Esophagus muscularis mucosa (tissue), 4 donors: ENCODE measurements at places on chromosomes 11 and 22. TPM values are rescaled to one million over a fixed set of nuclear protein-coding genes. Genes with fewer than 3 reads are reported as not detected.

Gene OR5T2
- total RNA-seq: not detected

Gene LRRC32
- total RNA-seq: 19.1 TPM

Gene YPEL1
- 16.6 TPM for total RNA-seq

DNA sequence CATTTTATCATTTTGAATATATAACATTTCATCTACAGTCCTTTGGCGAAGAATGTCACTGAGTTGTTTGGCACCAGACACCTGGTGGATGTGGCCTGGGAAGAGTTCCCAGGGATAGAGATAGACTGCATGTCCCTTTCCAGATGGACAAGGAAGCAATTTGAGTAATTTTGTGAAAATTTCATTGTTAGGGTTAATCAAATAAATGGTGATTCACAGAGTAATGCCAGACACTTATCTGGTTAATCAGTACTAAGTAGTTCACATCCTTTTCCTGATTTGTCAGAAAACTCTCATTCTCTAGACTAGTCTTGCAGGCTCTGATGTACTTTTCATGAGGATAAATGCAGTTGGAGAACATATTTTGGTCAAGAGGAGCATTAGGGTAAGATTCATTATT lies 41.6 kb downstream of the NAALAD2 start:
- no peak for DNase-seq

DNA sequence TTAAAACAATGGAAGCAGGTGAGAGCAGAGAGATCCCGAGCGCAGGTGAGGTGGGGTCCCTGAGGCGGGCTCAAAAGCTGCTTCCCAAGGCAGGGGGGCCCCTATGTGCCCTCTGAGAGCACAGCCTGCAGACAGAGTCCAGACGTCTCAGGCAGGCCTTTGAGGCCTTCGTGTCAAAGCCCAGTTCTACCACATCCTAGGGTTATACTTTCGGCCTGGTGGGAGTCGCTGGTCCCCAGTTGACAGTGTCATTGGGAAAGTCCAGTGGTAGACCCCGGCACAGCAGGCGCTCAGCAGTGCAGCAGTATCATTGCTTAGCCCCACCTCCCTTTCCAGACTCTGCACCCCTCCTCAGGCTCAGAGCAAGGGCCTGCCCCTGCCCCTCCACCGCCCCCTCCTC lies 9.1 kb downstream of the LINC01488 start:
- no peak for DNase-seq

- DNase-seq: no peak
Observed at GRCh38 chr11:62863687-62864335, 16.9 kb upstream of the SLC3A2 start.

DNA sequence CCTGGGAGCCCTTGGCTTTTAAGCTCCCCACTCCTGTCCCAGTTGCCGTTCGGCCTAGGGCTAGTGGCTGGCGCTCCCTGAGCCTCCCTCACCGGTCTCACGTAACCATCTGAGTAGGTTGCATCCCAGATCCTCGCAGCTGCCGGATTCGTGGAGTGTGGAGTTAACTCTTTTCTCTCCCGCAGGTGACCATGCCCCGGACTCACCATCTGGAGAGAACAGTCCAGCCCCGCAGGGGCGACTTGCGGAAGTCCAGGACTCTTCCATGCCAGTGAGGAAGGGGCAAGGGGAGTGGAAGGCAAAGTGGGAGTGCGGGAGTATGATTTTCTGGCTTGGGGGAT lies 902 bp downstream of the MUS81 start:
- no peak for DNase-seq

- DNase-seq: no peak
Observed at GRCh38 chr11:91257667-91258066, 967.0 kb upstream of the FAT3 start.
